ENCODE measurements at places on chromosomes 4 and X.

GRCh38 chr4:84493092-84493850, 5.8 kb downstream of the NKX6-1 start:
- DNase-seq, result no peak

- DNase-seq, result no peak
Observed at GRCh38 chr4:152938237-152938947, 2.3 kb downstream of the FHDC1 start.

DNA sequence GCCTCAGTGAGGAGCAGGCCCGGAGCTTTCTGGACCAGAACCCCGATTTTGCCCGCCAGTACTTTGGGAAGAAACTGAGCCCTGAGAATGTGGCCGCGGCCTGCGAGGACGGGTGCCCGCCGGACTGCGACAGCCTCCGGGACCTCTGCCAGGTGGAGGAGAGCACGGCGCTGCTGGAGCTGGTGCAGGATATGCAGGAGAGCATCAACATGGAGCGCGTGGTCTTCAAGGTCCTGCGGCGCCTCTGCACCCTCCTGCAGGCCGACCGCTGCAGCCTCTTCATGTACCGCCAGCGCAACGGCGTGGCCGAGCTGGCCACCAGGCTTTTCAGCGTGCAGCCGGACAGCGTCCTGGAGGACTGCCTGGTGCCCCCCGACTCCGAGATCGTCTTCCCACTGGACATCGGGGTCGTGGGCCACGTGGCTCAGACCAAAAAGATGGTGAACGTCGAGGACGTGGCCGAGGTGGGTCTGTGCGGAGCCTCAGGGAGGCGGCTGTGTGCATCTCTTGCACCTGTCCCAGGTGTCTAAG, 323 bp downstream of the PDE6B start:
- DNase-seq, result no peak

GRCh38 chrX:139049465-139049864, 337.9 kb upstream of the FGF13 start:
- DNase-seq, result no peak

DNA sequence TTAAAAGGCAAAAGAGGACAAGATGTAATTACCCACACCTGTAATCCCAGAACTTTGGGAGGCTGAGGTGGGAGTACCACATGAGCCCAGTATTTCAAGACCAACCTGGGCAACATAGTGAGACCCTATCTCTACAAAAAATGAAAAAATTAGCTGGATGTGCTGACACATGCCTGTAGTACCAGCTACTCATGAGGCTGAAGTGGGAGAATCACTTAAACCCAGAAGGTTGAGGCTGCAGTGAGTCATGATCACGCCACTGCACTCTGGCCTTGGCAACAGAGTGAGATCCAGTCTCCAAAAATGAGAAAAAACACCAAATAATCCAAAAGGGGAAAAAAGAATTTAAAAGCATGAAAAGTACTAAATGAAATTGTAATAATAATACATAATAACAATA, 30.8 kb downstream of the NR0B1 start:
- no peak for DNase-seq

DNA sequence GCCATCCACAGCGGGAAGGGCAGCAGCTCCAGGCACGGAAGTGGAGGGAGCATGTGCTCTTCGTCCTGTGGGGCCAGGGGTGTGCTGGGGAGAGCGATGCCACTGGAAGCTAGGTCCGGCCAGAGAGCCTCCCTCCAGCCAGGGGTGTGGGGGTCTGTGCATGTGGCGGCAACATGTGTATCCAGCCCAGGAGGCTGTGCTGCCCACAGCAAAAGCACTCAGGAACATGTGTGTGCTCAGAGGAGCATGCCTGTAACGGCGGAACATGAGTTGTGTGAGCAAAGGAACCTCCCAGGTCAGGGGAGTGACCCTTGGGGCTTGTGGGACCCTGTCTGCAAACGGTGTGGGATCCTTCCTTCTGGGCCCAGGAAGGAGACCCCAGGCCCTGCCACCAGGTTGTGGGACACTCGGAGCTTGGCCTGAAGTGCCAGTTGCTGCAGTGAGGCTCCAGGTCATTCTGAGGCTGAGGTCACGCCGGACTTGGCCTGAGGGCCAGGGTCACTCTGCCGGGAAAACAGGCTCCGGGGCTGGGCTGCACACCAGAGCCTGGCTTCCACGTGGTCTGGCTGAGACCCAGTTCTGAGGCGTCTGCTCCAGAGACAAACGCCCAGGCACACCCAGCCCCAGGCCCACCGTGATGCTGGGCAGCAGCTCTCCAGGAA, 37.2 kb downstream of the CPLX1 start:
- DNase-seq, result no peak

GRCh38 chr4:89099034-89099433, 12.3 kb upstream of the TIGD2 start:
- no peak for DNase-seq

- DNase-seq, result no peak
Observed at GRCh38 chr4:173398779-173399415, at the start of gene SCRG1. TSS of gene SCRG1 (minus strand) at chr4:173399116. CDS start at chr4:173391414, 7,702 bp downstream.

DNA sequence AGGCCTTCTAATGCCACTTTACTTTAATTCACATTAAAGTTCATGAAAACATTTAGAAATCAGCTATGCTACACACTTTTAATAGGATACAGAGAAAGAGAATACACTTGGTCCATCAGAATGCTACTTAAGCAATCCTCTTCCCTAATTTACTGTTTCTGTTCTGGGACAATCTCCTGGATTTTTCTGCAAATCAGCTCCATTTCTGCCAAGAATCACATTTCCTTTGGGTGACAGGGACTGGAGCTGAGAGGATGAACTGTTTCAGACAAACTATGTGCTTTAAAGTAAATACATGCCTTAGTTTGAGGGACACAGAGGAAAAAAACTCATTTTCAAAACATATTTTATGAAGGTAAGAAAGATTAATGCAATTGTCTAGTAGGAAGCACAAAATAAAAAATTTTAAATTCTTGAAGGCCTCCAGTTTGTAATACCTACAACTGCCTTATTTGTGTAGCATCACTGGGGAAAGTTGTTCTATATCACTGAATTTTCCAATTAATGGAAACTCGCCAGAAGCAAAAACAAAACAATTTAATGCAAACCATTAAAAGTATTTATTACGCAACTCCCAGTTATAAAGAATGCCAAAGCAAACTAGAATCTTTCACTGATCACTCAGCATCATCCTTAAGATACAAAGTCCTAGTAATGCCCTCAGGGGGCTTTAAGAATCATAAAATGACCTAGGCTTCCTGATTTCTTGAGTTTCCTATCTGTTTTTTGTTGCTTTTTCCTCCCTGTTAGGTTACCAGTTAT, 36.3 kb downstream of the BCLAF3 start:
- no peak for DNase-seq

- DNase-seq, result no peak
Observed at GRCh38 chrX:42119076-42119475, 195.7 kb upstream of the CASK start.

- DNase-seq, result no peak
Observed at GRCh38 chrX:129842510-129843208, 1.0 kb downstream of the ZDHHC9 start.

DNA sequence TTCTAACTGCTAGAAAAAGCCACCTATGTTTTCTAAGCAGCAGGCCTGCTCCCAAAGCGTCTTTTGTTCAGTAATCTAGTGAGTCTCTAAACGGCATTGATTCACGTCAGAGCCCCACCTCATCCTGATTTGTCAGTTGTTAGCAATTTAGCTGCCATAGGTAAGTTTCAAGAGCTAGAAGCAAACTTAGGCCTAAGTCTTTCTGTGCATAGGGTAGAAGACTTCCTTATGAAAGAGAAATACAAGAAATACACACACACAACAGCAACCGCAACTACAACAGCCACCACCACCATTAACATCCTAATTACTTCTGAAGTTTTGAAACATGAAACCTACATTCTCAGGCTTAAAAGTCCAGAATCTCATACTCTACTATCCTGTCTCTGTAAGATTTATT, 531.1 kb upstream of the SPANXN1 start:
- no peak for DNase-seq

GRCh38 chrX:81414630-81415029, 212.7 kb downstream of the SH3BGRL start:
- DNase-seq, result no peak

GRCh38 chr4:17063888-17064287, 165.4 kb upstream of the LDB2 start:
- no peak for DNase-seq
